ENCODE measurements at places on chromosomes 12 and 14.

DNA sequence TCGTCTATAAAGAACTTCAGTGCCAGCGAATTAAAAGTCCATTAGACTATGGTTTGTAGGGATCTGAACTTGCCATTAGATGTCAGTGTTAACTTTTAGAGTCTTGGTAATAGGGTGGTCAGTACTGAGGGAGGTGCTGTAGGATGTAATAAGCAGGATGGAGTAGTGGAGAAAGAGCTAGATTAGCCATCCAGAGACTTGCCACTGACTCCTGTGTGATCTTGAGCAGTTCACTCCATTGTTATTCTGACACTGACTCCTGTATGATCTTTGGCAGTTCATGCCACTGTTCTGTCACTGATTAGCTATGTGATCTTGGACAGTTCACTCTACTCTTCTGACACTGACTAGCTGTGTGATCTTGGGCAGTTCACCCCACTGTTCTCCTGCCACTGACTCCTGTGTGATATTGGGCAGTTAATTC, 133.6 kb downstream of the TTLL5 start:
- no peak for DNase-seq

DNA sequence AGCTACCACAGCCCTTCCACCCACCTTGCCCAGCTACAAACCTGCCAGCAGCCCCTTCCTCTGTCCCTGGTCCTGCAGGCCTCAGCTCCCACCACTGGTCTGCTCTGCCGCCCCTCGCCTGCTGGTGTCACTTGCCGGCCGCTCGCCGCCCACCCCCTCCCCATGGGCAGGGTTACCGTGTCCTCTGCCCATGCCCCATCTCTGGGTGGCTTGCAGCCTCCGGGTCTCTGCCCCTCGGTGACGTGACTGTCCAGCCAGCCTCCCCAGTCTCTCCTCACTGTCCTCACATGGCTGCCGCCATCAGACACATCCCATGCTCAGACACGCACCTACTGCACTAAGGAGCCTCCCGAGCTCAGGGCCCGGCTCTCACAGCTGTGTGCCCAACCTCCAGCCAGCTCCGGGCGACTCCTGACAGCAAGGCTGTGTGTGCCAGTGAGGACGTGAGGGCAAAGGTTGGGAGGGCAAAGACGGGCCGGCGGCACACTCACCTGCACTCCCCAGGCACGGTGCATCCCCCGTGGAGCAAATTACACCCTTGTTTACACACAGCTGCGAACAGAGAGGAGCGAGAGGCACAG, 13.4 kb downstream of the JAG2 start:
- no peak for DNase-seq

DNA sequence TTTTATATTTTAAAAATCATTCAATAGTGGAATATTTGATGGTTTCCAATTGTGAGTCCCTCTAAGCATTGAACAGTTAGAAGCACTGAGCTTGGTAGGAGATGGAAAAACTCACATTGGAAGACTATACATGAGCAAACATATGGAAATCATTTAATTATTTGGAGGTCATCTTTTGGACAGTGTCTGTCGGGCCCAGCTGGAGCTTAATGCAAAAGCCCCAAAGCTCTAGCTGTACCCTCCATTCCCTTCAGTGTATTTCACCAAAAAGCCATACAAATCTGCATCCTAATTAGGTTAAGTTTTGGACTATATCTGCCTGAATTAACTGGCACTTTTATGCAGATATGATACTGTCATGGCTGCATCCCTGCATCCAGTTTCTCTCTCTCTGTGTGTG, 365.7 kb downstream of the FLRT2 start:
- DNase-seq = no peak

DNA sequence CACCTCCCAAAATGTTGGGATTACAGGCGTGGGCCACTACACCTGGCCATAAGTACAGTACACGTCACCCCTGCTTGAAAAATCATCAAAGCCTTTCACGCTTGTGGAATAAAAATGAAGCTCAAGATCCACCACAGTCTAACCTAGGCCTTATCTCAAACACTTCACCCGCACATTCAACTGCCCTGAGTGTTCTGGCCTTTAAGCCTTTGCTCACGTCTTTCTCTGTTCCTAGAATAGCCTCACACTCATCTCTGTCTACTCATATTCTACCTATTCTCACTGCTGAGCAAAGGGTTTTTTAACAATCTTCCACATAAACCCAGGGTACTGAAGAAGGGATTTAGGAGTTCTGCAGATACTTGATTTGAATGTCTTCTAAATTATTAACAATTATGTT, 9.9 kb downstream of the CALCOCO1 start:
- DNase-seq = no peak

DNA sequence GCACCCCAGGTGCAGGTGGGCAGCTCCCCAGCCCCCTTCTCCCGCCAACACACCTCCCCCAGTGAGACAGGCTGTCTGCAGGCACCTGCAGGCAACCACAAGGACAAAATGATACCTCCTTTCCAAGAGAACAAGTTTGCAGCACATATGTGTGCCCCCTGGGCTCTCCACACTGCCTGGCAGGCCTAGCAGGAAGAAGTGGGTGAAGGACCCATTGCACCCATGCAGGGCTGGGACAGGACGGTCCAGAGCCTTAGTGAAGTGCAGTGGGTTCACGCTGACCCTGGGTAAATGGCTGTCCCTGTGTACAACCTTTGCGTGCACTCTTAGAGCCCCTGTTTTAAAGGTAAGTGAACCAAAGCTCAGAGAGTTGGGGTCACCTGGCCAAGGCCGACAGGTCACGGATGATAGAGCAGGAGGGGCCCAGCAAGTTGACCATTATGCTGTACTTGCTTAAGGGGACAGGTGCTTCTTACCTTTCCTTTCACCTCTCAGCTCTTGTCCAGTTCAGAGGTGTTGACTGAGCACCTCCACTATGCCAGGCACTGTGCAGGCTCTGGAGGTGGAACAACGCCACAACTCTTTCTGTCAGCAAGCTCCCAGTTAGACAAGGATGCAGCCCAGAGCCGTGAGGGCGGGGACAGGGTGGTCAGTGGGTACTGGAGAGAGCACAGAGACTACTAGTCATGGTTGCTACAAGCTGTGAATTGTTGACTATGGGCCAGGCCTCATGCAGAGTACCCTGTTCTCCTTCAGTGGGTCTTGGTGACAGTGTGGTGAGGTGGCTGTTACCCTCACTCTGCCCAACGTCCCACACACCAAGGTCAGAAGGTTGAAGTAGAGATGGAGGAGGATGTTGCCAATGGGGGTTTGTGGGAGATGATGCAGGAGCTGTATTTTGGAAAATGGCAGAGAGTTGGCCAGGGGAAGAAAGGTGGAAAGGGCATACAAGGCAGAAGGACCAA, 125.9 kb downstream of the PAPOLA start:
- no peak for DNase-seq

DNA sequence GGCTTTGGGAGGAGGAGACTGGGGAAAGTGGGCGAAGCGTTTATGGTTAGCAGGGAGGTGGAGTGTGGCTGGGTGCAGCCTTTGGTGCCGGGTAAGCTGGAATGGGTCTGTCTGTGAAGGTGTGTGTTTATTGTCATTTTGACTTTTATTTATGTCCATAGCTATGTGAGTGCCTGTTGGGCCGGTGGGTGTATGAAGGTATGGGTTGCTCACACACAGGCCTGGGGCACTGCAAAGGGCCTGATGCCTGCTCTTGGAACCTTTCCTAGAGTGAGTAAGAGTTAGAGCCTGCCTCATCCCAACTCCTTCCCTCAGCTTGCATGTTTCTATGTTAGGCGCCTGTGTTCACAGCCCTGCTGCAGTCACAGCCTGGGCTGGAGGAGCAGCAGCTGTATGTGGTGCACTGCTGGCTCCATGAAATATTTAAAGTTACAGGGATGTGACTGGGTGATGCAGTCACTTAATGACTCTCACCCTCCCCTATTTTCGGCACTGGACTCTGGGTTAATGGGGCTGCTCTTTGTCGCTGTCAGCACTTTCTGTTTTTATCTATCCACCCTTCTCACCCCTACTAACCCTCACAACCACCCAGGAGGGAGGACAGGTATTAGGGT, 2.6 kb upstream of the PPP1R1A start:
- no peak for DNase-seq

DNA sequence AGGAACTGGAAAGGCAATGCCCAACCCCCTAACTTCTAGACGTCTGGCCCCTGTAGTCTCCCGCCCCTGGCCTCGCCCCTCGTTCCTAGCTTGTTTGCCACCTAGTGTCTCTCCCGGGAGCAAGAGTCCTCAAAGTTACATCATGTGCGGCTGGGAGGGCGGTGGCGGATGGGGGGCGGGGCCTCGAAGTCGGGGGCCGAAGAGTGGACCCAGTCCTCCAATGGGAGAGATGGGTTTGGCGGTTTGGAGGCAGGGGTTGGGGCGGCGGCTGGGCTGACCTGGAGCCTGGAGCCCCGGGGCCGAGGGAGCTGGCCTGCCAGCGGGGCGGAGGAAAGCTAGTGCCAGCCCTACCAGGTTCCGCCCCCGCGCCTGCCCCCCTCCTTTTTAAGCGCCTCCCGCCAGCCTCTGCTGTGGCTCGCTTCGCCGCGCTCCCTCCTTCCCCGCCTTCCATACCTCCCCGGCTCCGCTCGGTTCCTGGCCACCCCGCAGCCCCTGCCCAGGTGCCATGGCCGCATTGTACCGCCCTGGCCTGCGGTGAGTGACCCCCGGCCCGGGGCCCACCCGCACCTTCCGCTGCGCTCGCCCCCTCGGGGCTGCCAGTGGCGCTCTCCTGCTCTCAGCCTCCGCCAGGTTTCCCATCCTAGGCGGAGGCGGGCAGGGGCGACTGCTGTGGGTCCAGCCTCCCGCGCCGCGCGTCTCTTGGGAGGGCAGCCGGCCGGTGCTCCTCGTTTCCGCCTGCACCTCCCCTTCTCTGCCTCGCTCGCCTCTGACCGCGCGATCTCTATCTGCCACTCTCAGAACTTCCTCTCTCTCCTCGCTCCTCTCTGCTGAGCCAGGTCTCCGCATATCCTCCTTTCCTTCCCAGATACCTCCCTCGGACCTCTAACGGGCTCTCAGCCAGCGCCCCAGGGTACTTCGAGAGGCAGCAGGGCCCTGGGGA, at the start of gene PCK2:
Gene PCK2, plus strand, starts transcription at position 411 of the 940 bp plus-strand sequence. Its CDS starts 95 bp downstream, at position 506.
- peak; percentile 93 for DNase-seq

- no peak for DNase-seq
Observed at GRCh38 chr12:82973592-82973991, 286.9 kb downstream of the TMTC2 start.

DNA sequence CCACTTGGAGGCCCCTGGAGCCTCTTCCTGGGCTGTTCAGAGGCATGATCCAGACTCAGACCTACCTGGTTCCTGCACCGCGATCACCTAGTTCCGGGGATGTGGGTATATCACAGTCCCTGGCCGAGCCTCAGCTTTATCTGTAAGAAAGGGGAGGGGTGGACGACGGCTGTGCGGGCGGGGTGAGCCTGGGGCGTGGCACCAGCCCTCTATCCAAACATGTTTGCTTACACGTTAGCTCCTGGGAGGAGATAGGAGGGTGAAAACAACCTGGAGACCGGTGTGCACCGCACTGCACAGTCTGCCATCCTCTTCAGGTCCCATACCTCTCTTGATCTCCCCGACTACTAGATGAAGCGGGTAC, 1.2 kb downstream of the ANKRD9 start:
- no peak for DNase-seq

- DNase-seq = peak; percentile 68
Observed at GRCh38 chr12:19431407-19432308, 7.6 kb upstream of the AEBP2 start.

DNA sequence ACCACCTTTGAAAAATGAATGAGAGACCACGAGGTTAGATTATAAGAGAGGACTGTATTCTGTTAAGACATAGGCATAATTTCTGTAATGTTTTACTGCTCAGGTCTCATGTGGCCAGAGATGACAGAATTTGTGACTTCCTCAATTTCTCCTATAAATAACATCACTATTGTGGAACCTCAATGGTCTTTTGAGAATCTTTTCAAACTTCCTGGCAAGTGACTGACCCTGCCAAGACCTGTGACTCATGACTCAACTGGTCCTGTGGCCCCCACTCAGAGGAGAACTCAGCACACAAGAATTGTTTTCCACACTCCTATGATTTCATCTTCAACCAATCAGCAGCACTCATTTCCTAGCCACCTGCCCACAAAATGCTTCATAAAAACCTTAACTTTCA, 508.2 kb upstream of the ATP2B1 start:
- DNase-seq = no peak

DNA sequence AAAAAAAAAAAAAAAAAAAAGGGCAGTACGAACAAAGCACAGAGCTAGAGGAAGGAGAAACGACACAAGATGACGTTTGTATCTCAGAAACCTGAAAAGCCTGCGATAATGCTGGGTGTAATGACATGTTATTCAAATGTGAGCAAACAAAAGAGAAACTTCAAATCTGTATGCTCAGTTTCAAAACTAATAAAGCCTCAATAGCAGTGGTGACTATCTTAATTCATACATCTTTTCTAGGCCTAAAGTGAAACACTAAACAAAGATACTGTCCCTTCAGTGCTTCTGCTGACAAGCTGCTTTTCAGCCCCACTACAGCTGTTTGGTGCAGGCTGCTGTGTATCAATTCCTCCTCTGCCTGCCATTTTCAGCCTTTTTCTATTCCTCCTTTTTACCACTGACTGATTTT, 15.8 kb downstream of the ITPR2 start:
- DNase-seq = no peak

GRCh38 chr12:93370947-93371346, 6.8 kb upstream of the NUDT4 start:
- no peak for DNase-seq

GRCh38 chr12:44294649-44295048, 458.8 kb downstream of the TMEM117 start:
- DNase-seq = no peak

DNA sequence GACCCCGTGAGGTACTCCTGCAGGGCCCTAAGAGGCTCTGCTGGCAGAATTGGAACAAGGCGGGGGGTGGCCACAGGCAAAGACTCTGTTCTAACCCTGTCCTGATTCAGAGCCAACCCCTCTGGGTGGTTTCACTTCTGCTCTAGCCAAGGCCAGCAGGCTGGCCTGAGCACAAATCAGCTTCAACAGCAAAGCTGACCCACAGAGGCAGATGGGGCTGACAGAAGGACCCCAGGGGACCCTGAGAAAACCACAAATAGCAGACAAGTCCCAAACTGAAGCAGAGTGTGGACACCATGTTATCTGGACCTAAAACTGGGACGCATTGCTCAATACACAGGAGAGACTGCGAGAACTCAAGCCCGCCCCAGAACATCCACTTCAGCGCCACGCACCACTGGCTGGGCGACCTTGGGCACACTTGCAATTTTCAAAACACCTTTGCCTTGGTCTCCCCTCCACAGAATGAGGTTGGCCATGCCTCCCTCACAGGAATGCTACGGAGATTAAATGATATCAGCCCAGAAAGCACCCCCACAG, 76.4 kb upstream of the DICER1 start:
- DNase-seq = no peak
